ENCODE measurements at places on chromosomes 4 and X. TPM values are rescaled to one million over a fixed set of nuclear protein-coding genes. Genes with fewer than 3 reads are reported as not detected.

GRCh38 chrX:68950937-68951336 is 122.1 kb downstream of the EFNB1 start:
- H3K36me3 ChIP-seq: no peaks in the 10 kb centered on the region
- H3K4me1 ChIP-seq: peaks cover 6% of the 10 kb centered on the region
- H3K4me3 ChIP-seq: no peak overlapping the region
- DNase-seq: no peak
- H3K27me3 ChIP-seq: peaks cover 7% of the 10 kb centered on the region

GRCh38 chr4:148120216-148120615 is 322.0 kb downstream of the NR3C2 start:
- no peak for DNase-seq
- H3K27me3 ChIP-seq: peaks cover 6% of the 10 kb centered on the region
- no peak overlapping the region for H3K4me3 ChIP-seq
- H3K27ac ChIP-seq: no peak overlapping the region

GRCh38 chr4:173242466-173243250 is 74.0 kb downstream of the GALNT7 start:
- no peaks in the 10 kb centered on the region for H3K27me3 ChIP-seq
- no peak overlapping the region for H3K4me3 ChIP-seq
- H3K36me3 ChIP-seq: no peaks in the 10 kb centered on the region
- H3K27ac ChIP-seq: no peak overlapping the region
- peaks cover 21% of the 10 kb centered on the region for H3K4me1 ChIP-seq

DNA sequence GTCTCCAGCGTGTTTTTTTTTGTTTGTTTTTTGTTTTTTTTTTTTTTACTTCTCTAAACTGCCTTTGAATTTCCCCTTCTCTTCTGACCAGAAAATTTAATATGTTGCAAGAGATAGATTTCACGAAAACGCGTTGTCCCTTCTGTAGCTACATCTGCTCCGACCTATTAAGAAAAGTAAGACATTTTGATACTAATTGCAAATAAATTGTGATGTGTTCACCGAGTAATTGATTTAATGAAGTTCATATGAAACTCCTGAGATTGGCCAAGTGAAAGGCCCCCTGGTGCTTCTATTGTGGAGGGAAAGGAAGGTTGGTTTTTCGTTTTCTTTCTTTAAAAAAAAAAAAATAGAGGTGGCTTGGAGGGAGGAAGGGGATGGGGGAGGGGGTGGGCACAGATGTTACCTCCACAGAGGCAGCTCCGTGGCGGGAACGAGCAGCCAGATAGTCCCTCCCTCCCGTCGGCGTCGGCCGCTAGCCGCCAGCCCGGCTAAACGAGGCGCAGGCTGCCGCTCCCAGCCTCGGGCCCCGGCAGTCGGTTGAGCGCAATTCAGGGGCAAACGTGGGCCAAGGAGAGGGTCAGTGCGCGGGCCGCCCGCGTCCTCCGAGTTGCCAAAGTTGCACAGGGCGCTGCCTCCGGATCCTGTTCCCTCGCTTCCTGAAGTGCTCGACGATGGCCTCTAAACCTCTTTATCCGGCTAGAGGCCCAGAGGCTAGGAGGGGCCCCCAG is 139.1 kb upstream of the ZIC3 start:
- H3K4me1 ChIP-seq: no peaks in the 10 kb centered on the region
- no peaks in the 10 kb centered on the region for H3K36me3 ChIP-seq
- peaks cover 41% of the 10 kb centered on the region for H3K27me3 ChIP-seq
- no peak for DNase-seq

Gene SAGE1
- total RNA-seq: not detected

GRCh38 chr4:76872556-76872955 is 25.4 kb downstream of the SOWAHB start:
- H3K27ac ChIP-seq: no peak overlapping the region
- no peak for DNase-seq
- no peaks in the 10 kb centered on the region for H3K36me3 ChIP-seq
- H3K4me1 ChIP-seq: peaks cover 13% of the 10 kb centered on the region

Gene RNF4
- total RNA-seq: 57.6 TPM

Gene ZXDA
- total RNA-seq: not detected

Gene PLS3
- total RNA-seq: 530 TPM

Gene PPP1R2C
- total RNA-seq: not detected

Gene APBB2
- total RNA-seq: 56.2 TPM

DNA sequence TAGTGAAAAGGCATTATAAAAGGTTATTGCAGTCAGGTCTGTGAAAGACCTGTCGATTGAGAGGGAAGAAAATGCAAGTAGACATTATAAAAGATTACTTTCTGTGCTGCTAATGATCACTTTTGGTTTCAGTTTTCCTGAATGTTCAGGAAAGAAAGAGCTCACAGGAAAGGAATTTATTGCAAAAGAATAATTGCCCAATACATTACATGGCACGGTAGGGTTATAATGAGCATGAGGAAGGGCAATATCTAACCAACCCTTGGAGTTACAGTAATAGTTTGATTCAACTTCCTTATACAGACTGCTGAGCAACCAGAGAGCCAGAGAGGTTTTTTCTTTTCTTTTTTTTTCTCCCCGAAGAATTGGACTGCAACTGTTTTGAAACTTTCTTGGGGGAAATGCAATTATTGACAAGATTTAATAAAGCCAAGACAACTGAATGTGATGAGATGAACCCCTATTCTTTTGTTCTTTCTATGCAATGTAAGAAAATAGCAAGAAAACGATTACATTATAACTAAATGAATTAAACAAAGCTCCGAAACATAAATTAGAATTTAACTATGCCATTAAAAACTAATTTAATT is 247.0 kb downstream of the C4orf33 start:
- no peaks in the 10 kb centered on the region for H3K36me3 ChIP-seq
- H3K4me1 ChIP-seq: peaks cover 43% of the 10 kb centered on the region
- no peak for DNase-seq
- H3K27me3 ChIP-seq: no peaks in the 10 kb centered on the region

Measured in osteocyte (in vitro differentiated cells).